ENCODE measurements at places on chromosomes 3 and 15.

DNA sequence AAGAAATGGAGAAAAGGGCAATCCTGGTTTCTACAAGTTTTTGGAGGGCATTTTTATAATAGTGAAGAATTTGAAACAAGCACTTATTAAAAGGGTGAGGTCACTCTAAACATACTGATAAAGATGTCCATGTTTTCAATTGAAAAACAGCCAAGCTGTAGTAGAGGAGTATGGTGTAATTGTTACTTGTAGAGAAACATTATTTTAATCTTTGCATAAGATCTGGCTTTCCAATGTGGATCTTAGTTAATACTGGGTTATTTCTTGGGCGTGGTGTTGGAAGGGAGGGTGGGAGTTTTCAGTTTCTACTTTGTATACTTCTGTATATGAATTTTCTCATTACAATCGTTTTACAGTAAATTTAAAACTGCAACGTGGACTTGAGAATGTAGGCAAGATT, 22.8 kb downstream of the MORF4L1 start:
- DNase-seq: no peak

GRCh38 chr3:183817639-183818038, 7.7 kb downstream of the MAP6D1 start:
- DNase-seq: no peak

GRCh38 chr3:44184319-44184953, 57.2 kb upstream of the TOPAZ1 start:
- DNase-seq: no peak

GRCh38 chr15:95932676-95933075, 397.8 kb upstream of the NR2F2 start:
- DNase-seq: peak; percentile 27

- no peak for DNase-seq
These were observed 58.8 kb downstream of the TUBGCP4 start for GRCh38 chr15:43429687-43430086.

DNA sequence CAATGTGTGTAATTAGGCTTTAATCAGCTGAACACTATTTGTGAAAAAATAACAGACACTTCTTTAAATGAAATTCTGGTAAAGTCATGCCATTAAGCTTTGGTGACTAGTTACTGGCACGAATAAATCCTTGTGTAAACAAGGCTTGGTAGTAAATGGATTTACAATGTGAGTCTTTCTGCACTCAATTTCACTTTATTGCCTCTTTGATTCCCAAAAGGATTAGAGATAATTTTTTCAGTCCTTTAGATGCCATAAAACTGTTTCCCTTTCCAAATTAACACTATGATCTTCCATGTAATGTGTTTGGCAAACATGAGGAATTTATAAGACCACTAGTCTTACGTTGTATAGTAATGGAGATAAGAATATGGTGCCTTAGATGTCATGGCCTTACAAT, 339.5 kb upstream of the DNAJC19 start:
- DNase-seq: no peak

DNA sequence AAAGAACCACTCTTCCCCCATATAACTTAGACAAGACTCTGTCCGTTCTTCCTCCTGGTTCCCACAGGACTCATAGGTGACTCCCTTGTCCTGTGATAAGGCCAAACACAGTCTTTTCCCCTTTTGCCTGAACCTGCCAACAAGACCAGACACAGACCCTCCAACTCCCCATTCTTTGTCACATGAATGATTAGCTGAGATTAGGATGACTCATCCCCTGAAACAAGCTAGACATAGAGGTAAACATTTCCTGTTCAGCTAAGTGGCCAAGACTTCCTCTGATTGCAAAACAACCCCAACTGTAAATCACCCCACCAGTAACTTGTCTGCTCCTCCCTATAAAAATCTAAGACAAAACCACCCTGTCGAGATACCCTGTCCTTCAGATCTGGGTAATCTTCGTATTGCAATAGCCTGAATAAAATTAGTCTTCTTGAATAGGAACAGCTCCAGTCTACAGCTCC, 11.4 kb upstream of the HTR3E start:
- peak; percentile 78 for DNase-seq

- peak; percentile 54 for DNase-seq
These were observed 46.3 kb upstream of the TIPARP start for GRCh38 chr3:156627946-156628569.

GRCh38 chr3:151290673-151291072, 12.3 kb upstream of the P2RY14 start:
- peak; percentile 69 for DNase-seq
